Activated naive CD8-positive, alpha-beta T cell treated with anti-CD3 and anti-CD28 coated beads, Interleukin-2, amount 10 ng/mL, durations not matched to agents 7 days and 5 days (primary cell): ENCODE measurements at places on chromosomes 11 and 22. TPM values are rescaled to one million over a fixed set of nuclear protein-coding genes. Genes with fewer than 3 reads are reported as not detected.

GRCh38 chr11:3091081-3091845 lies 34.0 kb upstream of the CARS1 start:
- DNase-seq: no peak

FOSL1 gene
- 1.9 TPM for total RNA-seq

DNA sequence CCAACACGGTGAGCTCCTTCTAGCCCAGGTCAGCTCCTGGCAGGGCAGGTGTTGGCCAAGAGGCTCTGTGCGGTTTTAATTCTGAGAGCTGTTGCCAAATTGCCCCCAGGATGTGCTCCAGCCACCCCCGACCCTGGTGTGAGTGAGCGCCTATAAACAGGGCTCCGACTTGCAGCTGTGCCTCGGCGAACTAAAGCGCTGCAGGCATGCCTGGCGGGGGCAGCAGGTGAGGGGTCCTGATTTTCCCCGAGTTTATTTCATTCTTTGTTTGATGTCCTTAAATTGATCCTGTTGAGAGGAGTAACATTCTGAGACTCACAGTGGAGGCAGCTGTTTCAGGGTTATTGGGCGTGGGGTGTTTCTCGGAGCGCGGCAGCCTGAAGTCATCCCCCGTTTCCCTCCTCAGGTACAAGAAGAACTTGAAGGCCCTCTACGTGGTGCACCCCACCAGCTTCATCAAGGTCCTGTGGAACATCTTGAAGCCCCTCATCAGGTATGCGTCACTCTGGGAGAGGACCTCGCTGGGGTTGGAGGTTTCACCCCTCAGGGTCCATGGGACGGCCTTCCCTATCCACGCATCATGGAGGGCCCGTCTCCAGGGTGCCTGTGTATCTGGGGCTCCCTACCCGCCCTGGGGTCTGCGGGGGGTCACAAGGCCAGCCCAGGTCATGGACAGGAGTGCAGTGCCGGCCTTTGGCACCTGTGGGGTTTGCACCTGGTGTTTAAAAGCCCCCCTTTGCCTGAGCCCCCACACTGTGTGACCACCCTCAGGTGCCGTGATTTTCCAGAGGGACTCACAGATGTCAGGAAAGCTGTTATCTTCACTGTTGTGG lies 62.1 kb downstream of the ARHGAP8 start:
- DNase-seq: no peak

CPT1B gene
- total RNA-seq: 95.4 TPM

DNA sequence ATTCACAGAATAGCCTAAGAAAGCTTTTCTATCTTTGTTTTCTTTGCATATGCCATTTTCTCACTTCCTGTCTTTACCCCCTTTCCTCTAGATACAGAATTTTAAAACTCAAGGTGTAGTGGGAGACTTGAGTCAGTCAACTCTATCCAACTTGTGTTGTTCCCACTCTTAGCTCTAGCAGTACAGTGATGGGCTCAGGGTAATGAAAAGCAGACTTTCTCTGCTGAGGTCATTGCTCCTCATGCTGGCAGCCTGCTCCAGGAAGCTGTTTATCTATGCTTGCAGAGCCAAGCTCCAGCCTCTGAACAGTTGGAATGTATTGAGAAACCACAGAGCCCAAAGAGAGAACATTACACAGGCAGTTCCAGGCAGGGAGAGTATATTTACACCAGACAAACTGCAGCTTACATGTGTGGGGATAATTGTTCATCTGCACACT lies 68.1 kb downstream of the CSTPP1 start:
- no peak for DNase-seq

GRCh38 chr22:20963201-20964052 lies 3.6 kb upstream of the AIFM3 start:
- no peak for DNase-seq

DNA sequence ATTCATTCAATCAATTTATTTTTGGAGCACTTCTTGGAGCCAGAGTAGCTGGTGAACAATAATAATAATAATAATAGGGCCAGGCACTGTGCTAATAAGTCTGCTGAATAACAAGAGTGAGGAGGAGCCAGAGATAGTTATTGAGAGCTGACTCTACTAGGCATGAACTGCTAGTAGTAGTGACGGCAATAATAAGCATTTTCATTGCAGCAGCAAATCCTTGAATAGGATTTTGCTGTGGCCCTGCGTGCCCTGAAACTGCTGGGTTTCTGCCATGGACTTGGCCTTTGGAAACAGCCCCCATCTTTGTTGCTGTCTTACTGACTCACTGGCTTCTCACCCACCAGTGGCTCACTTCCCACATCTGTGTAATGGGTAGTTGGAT lies 545.9 kb downstream of the MIAT start:
- DNase-seq: no peak

DNA sequence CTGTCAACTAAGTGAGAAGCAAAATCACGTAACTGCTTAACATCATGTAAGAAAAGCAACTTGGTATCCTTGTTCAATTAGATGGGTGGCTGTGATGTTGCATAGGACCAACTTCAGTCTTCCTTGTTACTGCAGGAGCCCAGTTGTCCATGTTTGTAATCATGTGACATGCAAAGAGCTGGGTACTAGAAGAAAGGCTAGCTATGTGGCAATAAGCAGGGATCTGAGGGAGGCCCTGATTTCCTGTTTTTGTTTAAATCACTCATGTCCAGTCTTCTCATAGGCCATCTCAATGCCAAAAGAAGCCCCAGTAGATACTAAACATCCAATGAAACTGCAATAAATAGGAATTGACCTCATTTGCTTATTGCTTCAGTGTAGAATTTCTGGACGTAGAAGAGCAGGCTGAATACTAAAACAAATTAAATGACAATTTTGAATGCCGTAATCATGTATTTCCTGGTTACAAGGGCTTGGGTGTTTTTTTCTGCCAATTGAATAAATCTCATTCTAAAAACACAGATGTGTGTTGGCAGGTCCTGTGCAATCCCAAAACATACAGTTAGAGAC lies 140.8 kb upstream of the ARHGAP20 start:
- no peak for DNase-seq
